ENCODE measurements at places on chromosomes 4 and X. TPM values are rescaled to one million over a fixed set of nuclear protein-coding genes. Genes with fewer than 3 reads are reported as not detected.

CLDN2 gene
- not detected for total RNA-seq

PTCHD1 gene
- 4.8 TPM for total RNA-seq

SUPT20HL2 gene
- 0.57 TPM for total RNA-seq

MGARP gene
- total RNA-seq = 0.75 TPM

SLITRK4 gene
- 0.18 TPM for total RNA-seq

UGT8 gene
- total RNA-seq = 2.2 TPM

FRAS1 gene
- 12.4 TPM for total RNA-seq

NIPAL1 gene
- total RNA-seq = 57.3 TPM

DGKK gene
- total RNA-seq = not detected

AFF2 gene
- total RNA-seq = 2.3 TPM

CLNK gene
- 0.31 TPM for total RNA-seq

CLCN3 gene
- total RNA-seq = 79.2 TPM

C4orf50 gene
- 0.05 TPM for total RNA-seq

NKX3-2 gene
- not detected for total RNA-seq

ZNF711 gene
- 6.4 TPM for total RNA-seq

PABPC1L2A gene
- total RNA-seq = not detected

NEXMIF gene
- total RNA-seq = 2.4 TPM

ZNF157 gene
- 0.26 TPM for total RNA-seq

STK26 gene
- 21.3 TPM for total RNA-seq

VCX3B gene
- total RNA-seq = not detected

PNMA5 gene
- not detected for total RNA-seq

KDR gene
- total RNA-seq = 27.4 TPM

AMER1 gene
- total RNA-seq = 7.6 TPM

SHROOM3 gene
- total RNA-seq = 35.5 TPM

KANTR gene
- total RNA-seq = 34.1 TPM

PDGFRA gene
- 96.5 TPM for total RNA-seq

Data from ureter (tissue), 1 donor.